ENCODE measurements at places on chromosomes 7 and 10.

DNA sequence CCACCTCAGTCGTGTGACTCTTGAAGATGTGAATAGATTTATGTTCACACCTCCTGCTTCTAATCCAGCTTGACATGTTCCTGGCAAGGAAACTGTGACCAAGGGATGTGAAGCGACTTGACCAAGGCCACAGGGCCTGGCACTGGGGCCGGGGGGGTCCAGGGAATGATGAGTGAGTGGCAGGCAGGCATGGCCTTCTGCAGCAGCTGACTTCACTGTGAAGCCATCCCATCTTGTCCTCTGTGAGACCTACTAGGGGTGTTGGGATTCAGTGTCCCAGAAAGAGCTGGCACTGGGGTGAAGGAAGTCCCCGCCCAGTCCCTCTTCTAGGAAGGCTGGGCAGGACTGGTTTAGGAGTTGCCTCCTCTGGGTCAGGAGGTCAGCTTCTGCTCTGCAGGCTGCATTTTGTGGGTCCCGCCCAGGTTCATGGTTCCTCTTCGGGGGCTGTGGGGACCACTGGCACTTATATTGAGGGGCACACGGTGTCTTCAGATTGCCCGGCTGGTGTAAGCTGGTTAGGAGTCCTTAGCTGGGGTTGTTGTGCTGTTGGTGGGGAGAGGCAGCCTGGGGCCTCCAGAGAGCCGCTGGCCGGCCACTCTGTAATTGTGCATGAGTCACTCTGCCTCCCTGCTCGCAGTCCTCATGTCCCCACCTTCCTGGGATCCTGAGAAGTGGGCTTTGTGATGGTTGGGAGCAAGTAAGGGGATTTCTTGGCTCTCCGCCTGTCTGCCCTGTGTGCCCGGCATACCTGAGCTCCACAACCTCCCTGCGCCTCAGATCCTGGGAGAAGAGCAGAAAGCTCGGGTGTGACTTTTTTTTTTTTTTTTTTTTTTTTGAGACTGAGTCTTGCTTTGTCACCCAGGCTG is 11.0 kb downstream of the ZMIZ1 start:
- DNase-seq: peak; percentile 48

GRCh38 chr10:95536017-95536416 is 25.2 kb downstream of the SORBS1 start:
- no peak for DNase-seq

- DNase-seq: no peak
Measured at GRCh38 chr10:131274133-131274880, 37.2 kb downstream of the TCERG1L start.

GRCh38 chr7:70940597-70940996 is 191.3 kb upstream of the GALNT17 start:
- no peak for DNase-seq

GRCh38 chr7:129332254-129333035 is 101.8 kb upstream of the STRIP2 start:
- DNase-seq: no peak

GRCh38 chr10:122435212-122435827 is 19.1 kb upstream of the ARMS2 start:
- no peak for DNase-seq

DNA sequence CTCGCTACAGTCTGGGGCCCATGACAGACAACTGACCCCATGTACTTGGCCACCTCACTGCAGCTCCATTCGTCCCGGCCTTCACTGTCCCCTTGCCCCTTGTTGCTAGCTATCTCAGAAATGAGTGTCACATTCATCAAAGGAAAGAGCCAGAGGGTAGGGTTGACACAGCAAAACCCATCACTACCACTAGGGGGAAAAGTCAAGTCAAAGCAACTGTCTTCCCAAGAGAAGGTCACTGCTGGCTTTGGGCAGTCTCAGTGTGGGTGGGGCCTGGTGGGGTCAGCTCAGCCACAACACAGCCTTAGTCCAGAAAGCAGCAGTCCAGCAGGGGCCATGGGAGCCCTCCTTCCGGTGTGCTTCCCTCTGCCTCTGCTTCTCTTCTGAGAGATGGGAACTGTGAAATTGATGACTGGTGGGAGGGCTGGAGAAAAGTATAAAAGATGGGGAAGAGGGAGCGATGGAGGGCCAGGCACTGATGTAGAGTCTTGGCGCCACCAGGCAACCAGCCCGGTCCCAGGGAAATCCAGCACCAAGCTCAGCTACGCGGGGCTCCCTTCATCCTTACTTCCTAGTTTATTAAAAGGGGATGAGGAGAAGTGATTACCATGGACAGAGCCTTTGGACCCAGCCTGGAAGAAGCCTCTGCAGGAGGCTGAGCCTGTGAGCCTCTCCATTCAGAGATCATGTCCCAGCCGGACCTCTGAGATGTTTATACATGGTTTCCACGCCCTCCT is 58.0 kb downstream of the PLXNA4 start:
- peak; percentile 13 for DNase-seq

DNA sequence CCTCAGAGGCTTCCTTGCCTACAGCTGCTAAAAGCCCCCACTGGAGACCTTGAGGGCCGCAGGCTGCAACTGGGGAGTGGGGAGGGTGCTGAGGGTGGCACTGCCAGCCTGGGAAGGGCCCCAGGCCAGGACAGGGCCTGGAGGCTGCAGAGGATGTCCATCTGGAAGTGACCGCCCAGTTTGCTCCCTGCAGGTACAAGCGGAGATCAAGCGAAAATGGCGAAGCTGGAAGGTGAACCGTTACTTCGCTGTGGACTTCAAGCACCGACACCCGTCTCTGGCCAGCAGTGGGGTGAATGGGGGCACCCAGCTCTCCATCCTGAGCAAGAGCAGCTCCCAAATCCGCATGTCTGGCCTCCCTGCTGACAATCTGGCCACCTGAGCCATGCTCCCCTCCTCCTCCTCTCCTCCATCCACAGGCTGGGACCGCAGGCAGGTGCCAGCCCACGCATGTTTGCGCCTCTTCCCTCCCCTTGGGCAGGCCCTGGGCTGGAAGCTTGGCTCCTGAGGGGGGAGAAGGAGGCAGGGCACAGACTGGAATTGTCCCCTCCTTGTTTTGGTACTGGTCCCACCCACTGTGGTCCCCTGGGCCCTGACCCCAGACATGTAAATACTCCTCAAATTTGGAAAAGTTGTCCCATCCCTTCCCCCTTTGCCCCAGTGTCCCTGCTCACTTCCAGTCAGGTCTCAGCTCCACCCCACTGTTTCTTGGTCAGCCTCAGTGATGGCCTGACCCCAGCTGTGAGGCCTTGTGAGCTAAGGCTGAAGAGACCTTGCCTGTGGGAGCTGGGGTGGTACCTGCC is 54.4 kb downstream of the ADCYAP1R1 start:
- no peak for DNase-seq

DNA sequence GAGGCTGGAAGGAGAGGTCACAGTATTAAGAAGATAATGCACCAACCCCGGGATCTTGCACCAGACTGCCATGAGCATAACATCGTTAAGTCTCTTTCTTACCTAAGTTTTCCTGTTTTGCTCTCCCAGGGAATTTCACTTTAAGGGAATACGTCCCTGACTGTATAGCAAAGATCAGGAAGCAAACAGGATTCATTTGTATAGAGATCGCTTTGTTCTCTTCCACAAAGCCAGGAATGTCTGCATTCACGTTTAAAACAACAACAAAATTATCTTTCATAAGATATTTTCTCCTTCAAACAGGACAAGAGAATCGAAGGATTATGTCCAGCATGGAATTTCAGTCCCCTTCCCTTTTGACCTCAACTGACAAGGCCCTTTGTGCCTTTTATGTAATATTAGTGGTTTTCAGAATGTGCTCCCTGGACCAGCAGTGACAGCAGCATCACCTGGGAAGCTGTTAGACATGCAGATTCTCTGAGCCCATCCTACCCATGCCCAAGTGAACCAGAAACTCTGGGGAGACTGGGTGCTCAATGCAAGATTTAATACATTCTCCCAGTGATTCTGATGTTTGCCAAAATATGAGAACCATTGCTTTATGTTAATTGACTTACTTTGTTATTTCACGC is 286.3 kb downstream of the FGFR2 start:
- DNase-seq: no peak

- peak; percentile 57 for DNase-seq
Measured at GRCh38 chr10:89235073-89235798, 16.3 kb downstream of the LIPA start.

- no peak for DNase-seq
Measured at GRCh38 chr10:120613180-120613579, 156.2 kb downstream of the PLPP4 start.

GRCh38 chr7:71659622-71660021 is 527.7 kb downstream of the GALNT17 start:
- DNase-seq: no peak

DNA sequence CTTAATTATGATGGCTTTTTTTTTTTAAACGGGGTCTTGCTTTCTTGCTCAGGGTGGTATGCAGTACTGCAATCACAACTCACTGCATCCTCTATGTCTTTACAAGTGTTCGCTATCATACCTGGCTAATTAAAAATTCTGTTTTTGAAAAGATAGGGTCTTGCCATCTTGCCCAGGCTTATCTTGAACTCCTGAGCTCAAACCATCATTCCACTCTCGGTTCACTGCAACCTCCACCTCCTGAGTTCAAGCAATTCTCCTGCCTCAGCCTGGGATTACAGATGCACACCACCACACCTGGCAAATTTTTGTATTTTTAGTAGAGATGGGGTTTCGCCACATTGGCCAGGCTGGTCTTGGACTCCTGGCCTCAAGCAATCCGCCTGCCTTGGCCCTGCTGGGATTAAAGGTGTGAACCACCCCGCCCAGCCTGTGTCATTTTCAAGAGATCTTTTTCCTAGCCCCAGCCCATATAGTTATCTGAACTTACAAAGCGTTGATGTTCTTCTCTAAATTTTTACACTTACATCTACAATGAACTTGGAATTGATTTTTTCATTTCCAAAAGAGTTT is 6.0 kb downstream of the HNRNPF start:
- DNase-seq: no peak

GRCh38 chr10:116104210-116104932 is 168.6 kb downstream of the GFRA1 start:
- DNase-seq: no peak

GRCh38 chr7:140263277-140263676 is 86.5 kb upstream of the KDM7A start:
- peak; percentile 59 for DNase-seq

- peak; percentile 28 for DNase-seq
Measured at GRCh38 chr10:79400146-79401004, 45.0 kb downstream of the ZCCHC24 start.

DNA sequence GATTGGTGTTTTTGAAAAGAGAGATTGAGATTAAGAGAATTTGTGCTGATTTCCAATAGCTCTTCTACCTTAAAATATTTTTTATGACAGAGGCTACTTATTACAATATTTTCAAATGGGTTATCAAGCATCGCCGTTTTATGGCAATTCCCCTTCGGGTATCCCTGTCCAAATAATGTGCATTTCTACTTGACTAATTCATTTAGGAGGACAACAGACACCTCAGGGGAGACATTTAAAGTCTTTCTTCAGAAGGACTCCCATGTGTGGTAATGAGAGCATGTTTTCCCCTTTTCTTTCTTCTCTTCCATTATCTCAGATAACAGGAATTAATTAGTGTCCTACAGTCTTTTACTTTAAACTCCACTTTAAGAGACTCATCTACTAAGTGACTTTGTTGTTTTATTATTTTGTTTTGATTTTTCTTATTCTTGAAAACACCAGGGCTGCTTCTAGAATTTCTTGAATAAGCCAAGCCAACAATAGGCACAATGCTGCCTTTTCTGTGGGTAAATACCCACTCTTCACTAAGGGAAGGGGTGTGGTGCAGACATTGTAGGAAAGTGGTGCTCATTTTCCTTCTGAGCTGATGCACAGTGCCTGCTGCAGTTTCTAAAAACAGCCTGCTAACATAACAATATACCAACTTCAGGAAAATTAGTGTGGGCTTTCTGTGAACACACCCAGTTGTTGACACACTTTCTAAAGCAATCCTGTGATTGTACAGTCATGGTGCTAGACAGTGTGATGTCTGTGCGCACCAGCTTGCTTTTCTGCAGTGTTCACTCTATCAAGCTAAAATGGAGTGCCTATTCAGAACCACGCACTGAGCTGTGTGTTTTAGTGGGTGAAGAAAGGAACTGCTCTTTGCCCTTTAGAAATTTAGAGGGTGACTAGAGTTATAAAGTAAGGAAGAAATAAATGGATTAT is 597.7 kb downstream of the NRG3 start:
- DNase-seq: no peak

DNA sequence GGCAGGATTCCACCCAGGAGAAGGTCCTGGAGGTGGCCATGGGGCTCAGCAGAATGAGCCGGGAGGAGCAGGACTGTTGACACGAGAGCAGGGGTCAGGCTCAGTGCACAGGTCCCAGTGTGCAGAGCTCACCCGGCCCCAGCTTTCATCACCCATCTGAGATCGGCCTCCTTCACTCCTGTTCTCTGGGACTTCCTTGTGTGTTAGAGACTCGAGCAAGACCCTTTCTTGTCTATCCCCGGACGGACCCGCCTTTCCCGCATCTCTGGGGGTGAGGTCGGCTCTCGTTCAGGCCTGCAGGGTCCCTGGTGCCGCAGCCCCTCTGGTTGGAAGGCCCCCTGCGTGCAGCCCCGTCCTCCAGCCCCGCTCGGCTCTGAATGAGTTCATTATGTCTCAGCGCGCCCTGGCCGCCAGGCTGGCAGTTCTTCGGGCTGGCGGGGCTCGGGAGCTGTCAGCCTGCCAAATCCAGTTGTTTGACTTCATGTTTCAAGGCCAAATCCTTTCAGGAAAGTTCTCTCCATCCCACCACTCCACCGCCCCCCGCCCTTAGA is 127.9 kb downstream of the LHPP start:
- no peak for DNase-seq

- DNase-seq: no peak
Measured at GRCh38 chr7:13108061-13108460, 420.6 kb downstream of the ARL4A start.

DNA sequence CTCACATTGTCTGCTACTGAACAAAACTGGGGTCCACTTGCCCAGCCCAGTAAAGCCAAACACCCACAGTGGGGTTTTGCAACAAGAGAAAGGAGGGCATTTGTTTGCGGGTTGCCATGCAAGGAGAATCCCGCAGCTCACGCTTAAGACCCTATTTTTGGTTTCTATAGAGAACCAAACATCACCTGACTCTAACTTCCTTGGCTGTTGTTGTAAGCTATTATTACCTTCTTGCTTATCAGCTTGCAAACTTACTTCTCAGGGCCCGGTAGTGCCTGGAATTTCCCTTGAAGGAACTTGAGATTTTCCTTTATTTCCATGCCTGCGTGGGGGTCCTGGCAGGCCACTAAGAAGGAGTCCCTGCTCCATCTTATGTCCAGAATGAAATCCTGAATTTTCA is 20.7 kb downstream of the IFIT3 start:
- DNase-seq: peak; percentile 20

GRCh38 chr7:144390481-144390880 is 13.0 kb downstream of the NOBOX start:
- no peak for DNase-seq

- DNase-seq: no peak
Measured at GRCh38 chr10:28686835-28687682, 9.7 kb downstream of the BAMBI start.

DNA sequence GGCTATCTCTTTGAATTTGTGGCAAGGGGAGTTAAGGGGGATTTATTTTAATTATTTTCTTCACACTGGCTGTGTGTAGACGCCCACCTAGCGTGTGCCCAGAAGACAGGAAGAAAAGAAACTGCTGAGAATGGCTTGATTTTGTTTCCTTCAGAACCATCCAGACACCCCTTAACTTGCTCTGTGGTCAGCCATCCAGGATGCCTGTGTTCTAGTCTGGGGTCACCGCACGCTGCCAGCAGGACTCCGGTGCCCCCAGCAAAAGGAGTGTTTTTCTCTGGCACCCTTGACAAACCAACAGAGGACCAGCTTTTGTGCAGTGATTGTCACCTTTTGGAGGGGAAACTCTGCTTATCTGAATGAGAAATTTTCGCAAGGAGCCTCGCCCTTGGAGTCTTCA is 5.3 kb downstream of the DDC start:
- no peak for DNase-seq

- no peak for DNase-seq
Measured at GRCh38 chr10:80856186-80856585, 318.5 kb downstream of the SH2D4B start.

- DNase-seq: no peak
Measured at GRCh38 chr7:102170393-102170970, 116.2 kb upstream of the SH2B2 start.

Measured in MV-4-11 (cell line).